ENCODE measurements at places on chromosomes 4 and X.
A peak's percentile ranks its signal among the peaks of the same experiment; 100 is the strongest.

DNA sequence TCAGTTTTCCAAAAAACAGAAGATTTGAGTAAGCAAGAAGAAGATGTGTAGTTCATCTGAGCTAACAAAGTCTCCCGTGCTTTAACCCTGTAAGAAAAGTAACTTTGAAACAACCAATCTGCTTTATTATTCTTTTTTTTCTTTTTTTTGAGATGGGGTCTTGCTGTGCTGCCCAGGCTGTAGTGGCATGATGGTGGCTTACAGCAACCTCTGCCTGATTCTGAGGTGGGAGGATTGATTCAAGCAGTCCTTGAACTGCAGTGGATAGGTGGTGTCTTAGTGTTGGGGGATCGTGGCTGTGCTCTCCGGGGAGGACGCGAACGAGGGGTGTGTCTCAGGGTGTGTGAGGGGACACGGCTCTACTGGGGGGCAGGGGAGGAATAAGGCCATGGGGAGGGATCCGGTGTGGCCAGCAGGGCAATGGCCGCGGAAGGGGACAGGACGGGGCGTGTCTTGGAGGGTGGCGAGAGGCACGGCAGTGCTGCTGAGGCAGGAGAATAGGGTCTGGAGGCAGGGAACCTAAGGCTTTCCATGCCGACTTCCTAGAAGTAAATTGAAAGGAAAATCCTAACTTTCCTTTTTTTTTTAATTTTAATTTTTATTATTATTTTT is 2.4 kb downstream of the ARSD start:
- DNase-seq: no peak

DNA sequence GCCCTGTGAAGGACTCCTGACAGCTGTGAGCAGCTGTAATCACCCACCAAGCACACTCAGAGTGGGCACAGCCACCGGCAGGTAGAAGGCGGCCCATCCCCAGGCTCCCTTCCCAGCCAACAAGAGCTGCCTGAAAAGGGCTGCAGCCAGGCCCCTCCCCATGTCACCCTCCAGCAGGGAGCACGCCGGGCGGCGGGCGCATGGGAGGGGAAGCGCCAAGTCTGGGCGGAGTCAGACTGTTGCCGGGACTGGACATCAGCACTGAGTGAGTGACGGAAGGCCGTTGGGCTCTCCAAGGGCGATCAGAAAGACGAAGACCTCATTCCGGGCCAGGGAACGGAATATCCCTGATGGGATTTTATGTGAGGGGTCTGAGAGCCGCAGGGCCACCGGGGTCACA is 82.1 kb downstream of the PPP2R2C start:
- no peak for DNase-seq

GRCh38 chr4:173415885-173416653 is 17.2 kb upstream of the SCRG1 start:
- DNase-seq: no peak

GRCh38 chr4:86670756-86671155 is 76.6 kb downstream of the PTPN13 start:
- DNase-seq: peak; percentile 34

DNA sequence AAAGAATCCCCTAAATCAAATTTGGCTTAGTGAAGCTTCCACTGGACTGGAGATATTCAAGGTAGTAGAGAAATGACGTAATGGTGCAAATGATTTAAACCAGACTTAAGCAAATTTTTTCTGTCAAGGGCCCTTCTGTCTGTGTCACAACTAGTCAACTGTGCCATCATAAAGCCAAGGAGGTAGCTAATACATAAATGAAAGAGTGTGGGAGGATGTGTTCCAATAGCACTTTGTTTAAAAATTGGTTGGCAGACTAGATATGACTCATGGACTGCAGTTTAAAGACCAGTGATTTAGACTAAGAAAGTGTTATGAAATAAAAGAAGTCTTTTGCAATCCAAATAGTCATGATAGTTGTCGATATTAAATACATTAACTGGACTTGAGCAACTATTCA is 24.3 kb upstream of the TEX13C start:
- peak; percentile 56 for DNase-seq

- no peak for DNase-seq
These were observed 82.0 kb downstream of the ANXA10 start for GRCh38 chr4:168174308-168174707.

DNA sequence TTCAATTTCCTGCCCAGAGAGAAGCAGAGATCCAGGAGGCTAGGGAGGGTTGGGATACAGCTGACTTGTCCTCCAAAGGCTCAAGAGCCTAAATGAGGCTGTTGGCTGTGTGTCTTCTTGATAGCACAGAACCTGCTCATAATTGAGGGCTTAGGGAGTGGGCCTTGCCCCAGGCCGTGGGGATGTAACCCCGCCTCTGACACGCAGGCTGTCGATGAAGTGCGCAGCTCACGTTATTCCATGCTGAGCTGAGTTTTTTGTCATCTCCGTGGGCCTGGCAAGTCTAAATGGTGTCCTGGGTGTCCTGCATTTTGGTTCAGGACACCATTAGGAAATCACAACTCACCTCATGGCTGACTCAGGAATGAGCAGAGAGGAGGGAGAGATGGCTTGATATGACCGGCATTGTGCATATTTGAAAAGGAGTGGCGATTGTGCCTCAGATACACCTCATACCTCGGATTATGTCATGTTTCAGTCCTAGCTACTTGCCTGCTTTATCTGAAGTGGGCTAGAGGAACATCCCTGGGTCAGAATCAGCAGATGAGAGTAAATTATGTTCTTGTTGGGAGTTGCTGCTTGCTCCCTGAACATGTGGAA is 43.7 kb downstream of the FHDC1 start:
- no peak for DNase-seq

GRCh38 chr4:56976283-56976836 is 1.0 kb downstream of the NOA1 start:
- peak; percentile 35 for DNase-seq

DNA sequence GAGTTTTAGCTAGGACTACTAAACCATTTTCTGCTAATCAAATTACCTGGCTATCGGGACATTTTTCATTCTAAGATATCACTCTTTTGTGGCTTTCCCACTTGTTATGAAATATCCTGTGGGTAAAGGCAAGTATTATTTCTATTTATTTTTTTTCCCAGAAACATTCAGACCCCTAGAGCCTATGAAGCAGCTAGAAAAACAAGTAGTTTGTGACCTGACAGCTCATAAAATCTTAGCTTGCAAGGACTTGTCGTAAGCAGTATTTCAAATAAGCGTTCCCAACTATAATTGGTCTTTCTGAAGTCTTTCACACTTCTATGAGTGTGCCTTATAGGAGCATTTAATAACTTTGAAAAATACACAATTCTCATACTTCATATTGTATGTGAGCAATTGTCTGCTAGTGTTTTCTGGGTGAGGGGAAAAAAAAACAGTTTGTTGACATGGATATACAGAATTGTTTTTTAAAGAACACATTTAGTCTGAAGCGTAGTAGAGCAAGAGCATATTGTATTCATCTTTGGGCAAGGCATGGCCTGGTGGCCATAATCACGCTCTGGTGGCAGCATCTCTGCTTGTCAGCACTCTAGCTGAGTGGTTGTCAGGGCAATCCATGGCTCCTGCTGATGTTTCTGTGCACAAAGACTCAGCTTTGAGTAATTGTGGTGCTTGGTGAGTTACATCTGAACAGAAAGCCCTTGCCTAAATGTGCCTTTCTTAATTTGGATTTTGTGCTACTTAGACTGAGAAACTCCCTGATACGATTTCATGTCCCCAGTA is 2.6 kb downstream of the MCUB start:
- no peak for DNase-seq

Measured in mesenchymal stem cell (in vitro differentiated cells and primary cell).